ENCODE measurements at places on chromosomes 5 and 9. TPM values are rescaled to one million over a fixed set of nuclear protein-coding genes. Genes with fewer than 3 reads are reported as not detected.

The PCA3 gene
- total RNA-seq: not detected

The PTRH1 gene
- 12.5 TPM for total RNA-seq

The CCL27 gene
- not detected for total RNA-seq

The SAXO1 gene
- total RNA-seq: not detected

The TMC1 gene
- total RNA-seq: not detected

GRCh38 chr5:126198531-126198930 lies 224.7 kb upstream of the GRAMD2B start:
- no peak overlapping the region for H3K27ac ChIP-seq
- H3K4me1 ChIP-seq: no peaks in the 10 kb centered on the region
- no peak overlapping the region for H3K4me3 ChIP-seq
- H3K36me3 ChIP-seq: no peaks in the 10 kb centered on the region
- DNase-seq: no peak

DNA sequence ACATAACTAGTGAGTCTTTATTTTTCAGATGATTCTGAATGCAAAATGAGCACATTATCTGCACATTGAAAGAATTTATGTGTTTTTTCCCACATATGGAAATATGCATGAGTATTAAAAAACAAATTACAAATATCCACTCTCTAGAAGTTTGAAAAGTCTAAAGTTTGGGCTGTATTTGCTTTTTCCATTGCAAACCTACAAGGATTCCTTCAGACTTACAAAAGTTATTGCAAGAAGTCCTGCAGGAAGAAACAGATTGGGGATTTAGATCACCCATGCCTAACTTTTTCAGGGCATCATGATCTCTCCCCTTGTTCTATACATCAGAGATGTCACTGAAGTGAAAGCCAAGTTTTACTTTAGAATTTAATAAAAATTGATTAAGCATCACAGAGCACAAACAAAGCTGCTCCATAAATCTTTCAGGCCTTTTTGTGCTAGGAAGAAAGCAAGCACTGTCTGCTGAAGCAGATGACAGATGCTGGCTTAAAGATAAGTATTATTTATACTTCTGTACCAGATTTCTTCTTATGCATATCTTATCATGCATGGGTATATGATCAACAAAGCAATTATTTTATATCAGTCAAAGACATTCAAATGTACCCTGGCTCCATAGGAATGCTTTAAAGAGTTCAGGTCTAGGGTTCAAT lies 71.7 kb downstream of the NFIB start:
- H3K36me3 ChIP-seq: no peaks in the 10 kb centered on the region
- H3K4me3 ChIP-seq: no peak overlapping the region
- DNase-seq: no peak
- no peaks in the 10 kb centered on the region for H3K27me3 ChIP-seq

DNA sequence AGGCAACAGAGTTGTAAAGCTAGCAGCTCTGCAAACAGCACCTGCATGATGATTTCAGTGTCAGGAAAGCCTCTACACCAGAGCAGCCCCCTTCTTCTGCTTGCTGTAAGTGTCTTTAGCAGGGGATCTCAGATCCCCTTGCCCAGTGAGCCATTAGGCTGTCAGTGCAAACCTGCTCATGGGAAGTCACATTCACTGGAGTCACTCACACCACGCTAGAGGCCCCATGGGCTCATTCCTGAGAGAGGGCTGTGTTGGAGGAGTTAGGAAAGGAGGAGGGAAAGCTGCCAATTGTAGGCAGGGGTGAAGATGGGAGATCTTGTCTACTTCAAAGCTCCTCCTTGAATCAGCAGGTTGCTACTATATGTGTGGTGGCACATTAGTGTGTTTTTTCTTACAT lies 275.2 kb downstream of the SMARCA2 start:
- no peaks in the 10 kb centered on the region for H3K36me3 ChIP-seq
- no peaks in the 10 kb centered on the region for H3K4me1 ChIP-seq
- peaks cover 29% of the 10 kb centered on the region for H3K27me3 ChIP-seq
- no peak overlapping the region for H3K4me3 ChIP-seq
- no peak for DNase-seq

- peaks cover 2% of the 10 kb centered on the region for H3K27me3 ChIP-seq
- H3K4me1 ChIP-seq: peaks cover 26% of the 10 kb centered on the region
- no peak overlapping the region for H3K4me3 ChIP-seq
- no peak for DNase-seq
- no peak overlapping the region for H3K27ac ChIP-seq
Observed at GRCh38 chr9:135526089-135526729, 5.0 kb downstream of the LCN1 start.

GRCh38 chr5:66660396-66660795 lies 64.2 kb downstream of the MAST4 start:
- no peak overlapping the region for H3K4me3 ChIP-seq
- peaks cover 34% of the 10 kb centered on the region for H3K27me3 ChIP-seq
- no peaks in the 10 kb centered on the region for H3K36me3 ChIP-seq
- H3K4me1 ChIP-seq: no peaks in the 10 kb centered on the region
- DNase-seq: no peak

DNA sequence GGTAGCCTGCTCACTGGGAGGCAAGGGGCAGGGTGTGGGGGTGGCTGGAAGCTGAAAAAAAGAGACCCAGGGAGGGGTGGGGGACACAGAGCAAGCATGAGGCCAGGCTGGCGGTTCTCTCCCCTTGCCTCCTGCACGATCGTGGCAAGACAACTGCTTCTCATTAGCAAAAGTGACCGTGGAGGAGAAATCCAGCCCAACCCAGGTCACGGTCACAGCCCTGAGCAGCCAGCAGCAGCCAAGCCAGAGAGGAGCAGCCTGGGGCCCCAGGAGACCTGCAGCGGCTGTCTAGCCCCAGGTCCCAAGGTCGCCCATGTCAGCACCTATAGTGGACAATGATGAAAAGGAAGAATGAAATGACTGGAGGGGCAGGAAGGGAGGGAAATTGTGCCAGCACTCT lies 89.1 kb downstream of the NRG2 start:
- H3K4me1 ChIP-seq: no peaks in the 10 kb centered on the region
- no peak overlapping the region for H3K4me3 ChIP-seq
- H3K36me3 ChIP-seq: no peaks in the 10 kb centered on the region
- H3K27ac ChIP-seq: no peak overlapping the region

- peaks cover 2% of the 10 kb centered on the region for H3K27me3 ChIP-seq
- H3K36me3 ChIP-seq: peaks cover 4% of the 10 kb centered on the region
- peak overlapping the region; percentile 90 for H3K27ac ChIP-seq
- peak overlapping the region; percentile 75 for H3K4me3 ChIP-seq
- H3K4me1 ChIP-seq: peaks cover 42% of the 10 kb centered on the region
- no peak for DNase-seq
Observed at GRCh38 chr5:10627160-10627701, 63.4 kb downstream of the ANKRD33B start.

DNA sequence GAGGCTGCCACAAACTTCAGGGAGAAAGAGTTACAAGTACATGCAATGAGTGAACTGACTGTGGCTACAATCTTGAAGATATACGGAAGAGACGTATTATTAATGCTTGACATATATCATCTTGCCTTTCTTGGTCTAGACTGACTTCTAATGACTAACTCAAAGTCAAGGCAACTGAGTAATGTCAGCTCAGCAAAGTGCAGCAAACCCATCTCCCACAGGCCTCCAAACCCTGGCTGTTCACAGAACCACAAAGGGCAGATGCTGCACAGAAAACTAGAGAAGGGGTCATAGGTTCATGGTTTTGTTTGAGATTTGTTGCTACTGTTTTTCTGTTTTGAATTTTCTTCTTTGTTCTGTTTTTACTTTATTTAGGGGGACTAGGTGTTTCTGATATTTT lies 21.0 kb downstream of the IL7R start:
- H3K4me3 ChIP-seq: no peak overlapping the region
- H3K27me3 ChIP-seq: no peaks in the 10 kb centered on the region
- H3K27ac ChIP-seq: peak overlapping the region; percentile 80
- peaks cover 54% of the 10 kb centered on the region for H3K4me1 ChIP-seq

DNA sequence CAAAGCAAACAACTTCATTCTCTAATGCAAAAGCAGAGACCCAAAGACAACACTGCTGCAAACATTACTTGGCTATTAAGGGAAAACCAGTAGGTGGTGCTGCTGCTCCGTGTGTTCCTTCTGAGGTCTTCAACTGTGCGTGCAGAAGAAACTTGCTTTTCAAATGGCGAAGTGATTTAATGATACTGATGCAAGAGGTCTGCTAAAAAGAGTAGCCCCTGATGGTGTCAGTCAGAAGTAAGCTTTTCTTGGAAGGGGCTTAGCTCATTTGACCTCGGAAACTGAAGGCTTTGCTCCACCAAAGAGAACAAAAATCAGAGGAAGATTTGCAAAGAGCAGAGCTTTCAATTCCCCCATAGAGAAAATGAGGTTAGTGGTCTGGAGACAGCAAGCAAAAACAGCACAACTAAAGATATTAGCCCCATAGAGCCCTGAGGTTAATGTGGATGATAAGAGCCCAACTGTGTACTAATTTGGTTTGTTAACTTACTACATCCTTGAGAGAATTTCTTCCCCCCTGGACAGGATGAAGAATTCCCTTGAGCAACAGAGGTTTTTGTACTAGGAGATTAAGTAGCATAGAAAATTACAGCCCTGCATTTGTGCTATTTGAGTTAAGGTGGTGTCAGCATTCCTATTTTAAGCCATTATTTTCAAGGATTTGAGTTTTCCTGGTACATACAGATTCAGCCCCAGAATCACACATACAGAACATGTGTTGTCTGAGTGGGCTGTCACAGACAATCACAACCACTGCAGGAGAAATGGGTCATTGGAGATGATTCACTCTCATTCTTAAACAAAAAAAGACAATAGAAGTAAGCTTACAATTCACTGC lies 153.2 kb upstream of the C9orf72 start:
- DNase-seq: peak; percentile 58
- H3K27ac ChIP-seq: no peak overlapping the region
- H3K27me3 ChIP-seq: peaks cover 23% of the 10 kb centered on the region
- H3K4me3 ChIP-seq: no peak overlapping the region
- no peaks in the 10 kb centered on the region for H3K4me1 ChIP-seq

- H3K4me1 ChIP-seq: no peaks in the 10 kb centered on the region
- H3K36me3 ChIP-seq: no peaks in the 10 kb centered on the region
- H3K4me3 ChIP-seq: no peak overlapping the region
- peaks cover 4% of the 10 kb centered on the region for H3K27me3 ChIP-seq
- no peak overlapping the region for H3K27ac ChIP-seq
Observed at GRCh38 chr5:90894866-90895420, 336.3 kb downstream of the ADGRV1 start.

- H3K27ac ChIP-seq: no peak overlapping the region
- no peaks in the 10 kb centered on the region for H3K36me3 ChIP-seq
- no peak for DNase-seq
- H3K4me3 ChIP-seq: no peak overlapping the region
Observed at GRCh38 chr5:122150215-122150614, 20.9 kb downstream of the ZNF474 start.

- H3K4me3 ChIP-seq: no peak overlapping the region
- DNase-seq: no peak
- peaks cover 28% of the 10 kb centered on the region for H3K4me1 ChIP-seq
- H3K27ac ChIP-seq: no peak overlapping the region
- no peaks in the 10 kb centered on the region for H3K27me3 ChIP-seq
Observed at GRCh38 chr9:99239341-99240060, 17.4 kb downstream of the SEC61B start.

DNA sequence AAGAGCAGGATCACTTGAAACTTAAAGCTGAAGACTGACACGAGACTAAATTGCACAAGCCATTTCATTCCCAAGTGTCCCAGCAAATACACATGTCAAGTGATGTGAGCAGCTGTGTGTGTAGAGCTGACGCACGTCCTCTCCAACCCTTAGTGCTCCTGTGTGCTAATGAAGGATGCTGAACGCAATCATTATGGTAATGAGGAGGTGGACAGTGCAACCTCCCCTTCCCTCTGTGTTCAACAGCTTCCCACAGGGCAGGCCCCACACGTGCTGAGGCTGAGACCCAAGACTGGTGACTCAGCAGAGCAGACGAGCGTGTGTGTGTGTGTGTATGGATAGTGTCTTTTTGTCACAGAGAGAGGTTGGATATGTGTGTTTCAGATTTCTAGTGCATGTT lies 702.1 kb downstream of the SEMA5A start:
- H3K36me3 ChIP-seq: no peaks in the 10 kb centered on the region
- no peaks in the 10 kb centered on the region for H3K4me1 ChIP-seq
- no peaks in the 10 kb centered on the region for H3K27me3 ChIP-seq
- no peak for DNase-seq

DNA sequence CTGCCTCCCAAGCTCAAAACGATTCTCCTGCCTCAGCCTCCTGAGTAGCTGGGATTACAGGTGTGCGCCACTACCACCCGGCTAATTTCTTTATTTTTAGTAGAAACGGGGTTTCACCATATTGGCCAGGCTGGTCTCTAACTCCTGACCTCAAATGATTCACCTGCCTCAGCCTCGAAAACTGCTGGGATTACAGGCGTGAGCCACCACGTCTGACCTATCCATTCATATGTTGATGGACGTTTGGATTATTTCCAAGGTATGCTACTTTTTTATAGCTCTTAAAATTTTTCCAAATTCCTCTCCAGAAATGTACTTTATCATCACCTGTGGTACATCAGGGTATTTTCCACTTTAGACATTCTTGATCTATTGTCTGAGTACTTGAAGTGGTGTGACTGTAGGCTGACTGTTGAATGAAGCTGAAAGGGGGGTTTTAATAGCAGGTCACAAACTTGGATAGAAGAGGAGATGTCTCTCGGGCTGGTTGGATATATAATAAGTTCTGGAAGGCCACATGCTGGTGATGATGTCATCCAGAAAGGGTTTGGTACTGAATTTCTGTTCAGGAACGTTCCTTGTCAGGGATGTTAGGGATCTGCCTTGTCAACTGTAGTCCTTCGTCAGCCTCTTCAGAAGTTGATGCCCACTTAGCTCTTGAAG lies 7.4 kb downstream of the CTNNA1 start:
- no peak for DNase-seq
- no peak overlapping the region for H3K4me3 ChIP-seq
- H3K27ac ChIP-seq: peak overlapping the region; percentile 17
- H3K4me1 ChIP-seq: peaks cover 30% of the 10 kb centered on the region
- peaks cover 30% of the 10 kb centered on the region for H3K36me3 ChIP-seq

DNA sequence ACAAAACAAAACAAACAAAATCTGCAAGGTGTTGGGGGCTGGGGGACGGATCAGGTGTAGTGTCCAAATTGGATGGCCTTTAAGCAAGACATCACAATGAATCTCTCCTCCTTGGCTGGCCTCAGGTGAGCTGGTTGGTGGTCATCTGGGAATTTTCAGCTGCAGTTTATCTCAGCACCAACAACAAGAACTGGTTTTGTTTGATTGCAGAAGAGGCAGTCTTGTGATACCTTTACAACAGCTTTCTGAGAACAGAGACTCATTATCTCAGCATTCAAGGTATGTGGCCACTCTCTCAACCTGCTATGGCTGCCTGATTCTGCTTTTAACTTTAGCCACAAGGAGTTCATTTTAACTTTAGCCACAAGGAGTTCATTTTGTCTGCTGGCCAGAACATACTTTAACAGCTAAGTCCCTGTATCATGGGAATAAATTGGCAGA lies 1543.4 kb downstream of the EFNA5 start:
- no peaks in the 10 kb centered on the region for H3K36me3 ChIP-seq
- no peaks in the 10 kb centered on the region for H3K4me1 ChIP-seq
- H3K27me3 ChIP-seq: no peaks in the 10 kb centered on the region
- H3K4me3 ChIP-seq: no peak overlapping the region
